ENCODE measurements at places on chromosomes 2 and 18.

- DNase-seq: no peak
Measured at GRCh38 chr2:179771791-179772190, 89.6 kb downstream of the ZNF385B start.

DNA sequence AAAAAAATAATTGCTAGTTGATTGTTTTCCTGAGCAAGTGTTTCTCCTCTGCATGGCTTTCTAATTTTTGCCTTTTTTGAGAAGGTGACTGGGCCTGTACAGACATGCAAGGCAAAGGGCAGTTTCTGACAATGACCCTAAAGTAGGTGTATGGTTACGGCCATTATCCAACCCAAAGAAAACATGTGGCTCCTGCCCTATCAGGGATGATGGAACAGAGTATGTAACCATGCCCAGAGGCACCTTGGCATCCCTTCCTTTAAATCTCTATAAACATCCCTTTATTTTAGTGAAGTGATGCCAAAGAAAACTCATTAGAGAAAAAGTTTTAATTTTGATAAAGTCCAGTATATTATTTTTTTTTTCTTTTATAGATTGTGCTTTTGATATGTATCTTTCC, 217.5 kb downstream of the LPIN1 start:
- no peak for DNase-seq

DNA sequence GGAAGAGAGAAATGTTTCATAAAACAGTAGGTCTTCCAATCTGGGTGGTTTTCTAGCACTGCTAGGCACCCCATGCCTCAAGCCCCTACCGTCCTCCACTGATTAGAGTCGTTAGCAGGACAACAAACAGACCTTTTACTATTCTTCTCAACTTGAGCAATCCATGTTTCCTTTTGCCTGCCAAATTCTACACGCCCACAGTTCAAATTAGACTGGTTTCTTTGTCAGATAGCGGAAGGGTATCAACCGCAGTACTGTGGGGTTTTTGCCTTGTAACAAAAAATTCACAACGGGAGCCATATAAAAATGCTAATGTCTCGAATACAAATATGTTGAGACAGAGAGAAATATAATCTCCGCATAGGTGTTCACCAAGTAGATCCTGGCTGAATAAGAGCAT, 59.9 kb downstream of the VIT start:
- no peak for DNase-seq

GRCh38 chr18:77248873-77249568, 627 bp upstream of the GALR1 start:
- no peak for DNase-seq

- DNase-seq: no peak
Measured at GRCh38 chr2:157672129-157672528, 43.5 kb upstream of the ACVR1C start.

GRCh38 chr2:133842446-133842845, 274.2 kb upstream of the NCKAP5 start:
- DNase-seq: no peak

DNA sequence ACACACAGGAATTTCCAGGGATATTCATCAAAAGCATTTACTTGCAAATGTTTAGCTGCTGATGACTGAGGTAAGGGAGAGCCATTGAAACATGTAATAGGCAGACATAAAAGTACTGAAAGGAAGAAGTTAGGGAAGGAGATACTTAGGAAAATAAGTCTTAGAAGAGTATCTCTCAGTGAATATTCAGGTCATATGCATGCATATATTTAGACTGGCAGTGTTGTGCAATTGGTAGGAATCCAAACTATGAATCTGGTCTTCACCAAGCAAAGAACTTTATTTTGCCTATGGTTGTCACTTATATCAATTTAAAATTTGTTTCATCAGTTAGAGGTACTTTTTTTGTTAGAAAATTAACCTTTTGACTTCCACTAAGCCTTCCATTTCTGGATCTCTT, 1490.7 kb downstream of the SUCLG1 start:
- no peak for DNase-seq

DNA sequence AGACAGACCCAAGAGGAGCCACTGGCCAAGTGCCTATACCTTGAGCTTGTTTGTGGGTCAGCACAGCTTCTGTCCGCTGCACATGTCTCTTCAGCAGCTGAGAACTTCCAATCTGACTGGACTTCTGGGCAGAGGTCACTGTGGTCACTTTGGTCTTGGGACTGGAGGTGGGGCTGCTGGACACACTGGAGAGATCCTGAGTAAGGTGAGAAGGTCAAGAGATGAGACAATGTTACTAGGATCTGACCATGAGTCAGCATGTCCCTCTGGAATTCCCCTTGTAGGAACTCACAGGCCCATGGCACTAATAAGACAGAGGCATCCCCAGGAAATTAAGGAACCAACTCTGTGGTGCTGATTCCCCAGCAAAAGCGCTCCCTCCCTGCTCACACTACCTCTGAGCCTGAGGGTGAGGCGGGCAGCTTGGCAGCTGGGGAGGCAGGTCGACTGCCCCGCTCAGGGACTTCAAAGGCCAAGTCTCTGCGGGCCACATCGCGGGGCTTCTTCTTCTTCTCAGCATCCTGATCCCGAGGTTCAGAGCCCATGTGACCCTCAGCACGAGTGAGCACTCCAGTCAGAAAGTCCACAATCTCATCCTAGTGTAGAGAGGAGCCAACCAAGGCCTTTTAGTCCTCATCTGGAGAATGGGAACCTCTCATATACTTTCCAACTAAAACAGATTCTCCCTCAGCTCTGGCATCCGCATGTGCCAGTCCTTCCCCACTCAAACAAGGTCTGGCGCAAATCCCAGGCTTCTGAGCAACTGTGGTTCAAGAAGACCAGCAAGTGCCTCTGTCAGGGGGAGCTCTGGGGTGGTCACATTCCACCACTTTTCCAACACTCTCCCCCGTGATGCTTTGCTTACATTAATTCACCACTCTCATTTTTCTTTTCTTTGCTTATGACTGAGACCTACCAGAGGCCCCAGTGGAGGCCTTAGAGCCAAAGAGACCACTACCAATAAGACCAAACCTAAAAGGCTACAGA, 29.4 kb downstream of the KANSL3 start:
- DNase-seq: no peak

DNA sequence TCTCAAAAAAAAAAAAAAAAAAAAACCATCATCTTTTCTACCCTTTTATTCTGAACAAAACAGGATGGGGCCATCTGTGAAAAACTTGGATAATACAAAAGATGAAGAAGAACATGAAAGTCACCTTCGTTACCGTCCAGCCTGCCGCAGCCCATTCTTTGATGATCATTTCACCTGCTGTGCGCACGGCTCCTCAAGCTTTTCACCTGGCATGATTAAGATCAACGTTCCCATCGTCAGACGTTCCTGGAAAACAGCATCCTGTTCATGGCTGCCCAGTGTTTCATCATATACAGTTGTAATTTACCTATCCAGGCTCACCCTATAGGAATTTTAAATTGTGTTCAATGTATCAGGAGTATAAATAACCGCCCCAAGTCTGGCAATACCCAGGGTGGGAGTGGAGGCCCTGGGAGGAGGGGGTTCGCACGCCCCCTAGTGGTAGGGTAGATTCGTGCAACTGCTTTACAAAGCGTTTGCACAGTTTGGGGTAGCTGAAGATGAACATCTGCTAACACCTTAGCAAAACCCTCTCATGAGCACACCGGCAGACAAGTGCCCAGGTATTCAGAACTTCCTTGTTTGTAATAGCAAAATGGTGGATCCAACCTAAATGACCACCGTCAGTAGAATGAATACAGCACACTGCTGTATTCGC, 49.0 kb upstream of the GLI2 start:
- DNase-seq: no peak

DNA sequence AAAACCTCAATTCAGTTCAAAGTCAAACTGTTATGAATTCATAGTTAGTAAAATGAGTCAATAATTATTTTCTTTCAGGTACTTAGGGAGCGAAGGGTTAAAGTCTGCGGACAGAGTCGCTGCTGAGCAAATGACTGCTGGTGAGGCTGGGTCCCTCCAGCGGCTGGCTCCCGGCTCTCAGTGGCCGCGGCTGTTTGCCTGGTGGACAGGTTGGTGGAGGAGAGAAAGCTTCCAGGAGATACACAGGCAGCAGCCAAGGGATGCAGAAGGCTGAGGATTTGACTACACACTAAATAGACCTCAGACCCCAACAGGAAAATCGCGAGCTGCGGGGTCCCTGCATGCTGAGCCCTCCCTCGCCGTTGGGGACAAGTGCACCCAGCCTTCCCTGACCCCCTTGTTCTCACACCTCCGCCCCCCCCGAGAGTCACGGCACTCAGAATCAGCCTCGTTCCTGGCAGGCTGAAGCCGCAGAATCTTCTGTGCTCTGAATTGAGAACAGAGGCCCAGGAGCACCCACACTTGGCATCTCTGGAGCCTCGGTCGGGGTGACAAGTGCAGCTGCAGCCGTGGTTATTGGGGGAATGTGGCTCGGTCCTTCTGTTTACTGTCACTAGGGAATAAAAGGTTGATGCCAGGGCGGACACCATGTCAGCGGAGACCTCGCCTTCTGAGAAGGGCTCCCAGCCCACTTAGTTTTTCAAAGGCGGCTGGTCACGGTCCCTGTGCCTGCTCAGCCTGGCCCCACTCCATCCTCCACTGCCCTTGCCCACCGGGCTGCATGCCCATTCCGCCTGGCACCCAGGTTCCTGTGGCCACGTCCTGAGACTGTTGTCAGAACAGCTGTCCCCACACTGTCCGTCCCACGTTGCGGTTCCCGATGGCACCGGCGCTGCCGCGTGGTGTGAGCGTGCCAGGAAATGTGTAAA, 74.0 kb downstream of the SLC66A2 start:
- no peak for DNase-seq

DNA sequence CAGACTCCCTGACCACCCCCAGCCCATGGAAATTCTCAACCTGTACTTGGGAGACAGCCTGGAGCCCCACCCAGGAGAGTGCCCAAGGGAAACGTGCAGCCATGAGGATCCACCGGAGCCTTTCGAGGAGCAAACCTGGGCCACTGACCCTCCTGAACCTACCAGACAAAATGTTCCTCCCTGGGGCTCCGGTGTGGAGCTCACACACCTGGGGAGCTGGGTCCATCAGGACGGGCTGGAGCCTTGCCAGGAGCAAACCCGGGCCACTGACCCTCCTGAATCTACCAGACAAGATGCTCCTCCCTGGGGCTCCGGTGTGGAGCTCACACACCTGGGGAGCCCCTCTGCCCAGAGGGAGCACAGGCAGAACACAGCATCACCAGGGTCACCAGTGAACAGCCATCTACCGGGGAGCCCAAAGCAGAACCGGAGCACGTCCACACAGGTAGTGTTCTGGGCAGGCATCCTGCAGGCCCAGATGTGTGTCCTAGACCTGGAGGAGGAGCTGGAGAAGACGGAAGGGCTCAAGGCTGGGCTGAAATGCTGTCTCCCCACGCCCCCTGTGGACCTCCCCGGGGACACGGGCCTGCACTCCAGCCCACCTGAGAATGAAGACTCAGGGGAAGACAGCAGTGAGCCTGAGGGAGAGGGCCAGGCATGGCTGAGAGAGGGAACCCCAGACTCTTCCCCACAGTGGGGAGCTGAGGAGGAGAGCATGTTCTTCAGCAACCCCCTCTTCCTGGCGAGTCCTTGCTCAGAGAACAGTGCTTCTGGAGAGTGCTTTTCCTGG, 8.9 kb downstream of the PSD4 start:
- no peak for DNase-seq

DNA sequence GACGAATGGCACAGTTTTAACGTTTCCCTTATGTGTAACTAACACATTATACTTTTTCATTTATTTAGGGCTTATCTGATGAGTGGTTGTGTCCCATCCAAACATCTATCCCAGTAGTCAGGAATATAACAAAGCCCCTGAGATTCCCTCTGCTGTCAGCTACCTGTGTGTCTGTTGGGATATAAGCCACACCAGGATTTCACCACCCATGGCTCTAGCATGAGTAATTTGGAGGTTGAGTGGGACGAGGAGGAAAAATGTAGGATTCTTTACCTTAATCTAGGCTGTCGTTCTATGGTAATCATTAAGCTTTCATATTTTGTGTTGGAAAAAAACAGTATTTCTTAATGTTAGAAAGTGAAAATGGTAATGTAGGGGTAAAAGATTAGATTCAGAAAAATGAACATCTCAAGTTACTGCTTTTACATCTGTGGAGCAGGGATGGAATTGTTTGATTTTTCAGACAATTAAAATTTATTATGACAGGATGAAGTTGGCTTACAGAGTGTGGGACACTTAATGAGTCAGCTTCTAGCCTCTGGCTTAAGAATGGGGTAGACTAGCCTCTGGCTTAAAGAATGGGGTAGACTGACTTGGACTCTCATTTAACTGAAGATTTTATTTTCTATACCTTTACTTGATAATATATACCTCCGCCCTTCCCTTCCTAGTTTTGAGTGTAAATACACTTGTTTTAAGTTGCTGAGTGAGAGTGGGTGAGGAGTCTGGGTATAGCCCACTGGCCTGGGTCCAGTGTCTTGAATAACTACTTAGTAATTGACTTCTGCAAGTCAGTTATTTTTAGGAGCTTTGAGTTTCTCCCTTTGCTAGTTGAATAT, 88.5 kb upstream of the RANBP2 start:
- no peak for DNase-seq

DNA sequence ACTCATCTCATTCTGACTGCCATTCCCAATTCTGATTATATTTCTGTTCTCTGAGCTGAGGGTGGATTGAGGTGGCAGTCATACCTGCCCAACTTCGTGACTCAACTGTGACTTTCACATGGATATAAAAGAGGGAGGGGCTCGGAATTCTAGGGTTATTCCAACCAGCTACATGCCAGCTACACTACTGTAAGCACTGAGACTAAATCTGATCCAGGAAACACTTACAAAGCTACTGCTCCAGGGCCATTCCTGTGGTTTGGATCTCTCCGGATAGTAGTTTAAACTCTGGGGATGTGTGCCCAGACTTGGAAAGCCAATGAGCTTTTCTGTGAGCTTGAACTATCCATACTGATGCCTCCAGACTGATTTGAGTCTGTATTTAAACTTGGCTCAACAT, 7.9 kb downstream of the MAP2 start:
- no peak for DNase-seq

- peak; percentile 68 for DNase-seq
Measured at GRCh38 chr2:135742325-135742757, 686 bp downstream of the UBXN4 start.

DNA sequence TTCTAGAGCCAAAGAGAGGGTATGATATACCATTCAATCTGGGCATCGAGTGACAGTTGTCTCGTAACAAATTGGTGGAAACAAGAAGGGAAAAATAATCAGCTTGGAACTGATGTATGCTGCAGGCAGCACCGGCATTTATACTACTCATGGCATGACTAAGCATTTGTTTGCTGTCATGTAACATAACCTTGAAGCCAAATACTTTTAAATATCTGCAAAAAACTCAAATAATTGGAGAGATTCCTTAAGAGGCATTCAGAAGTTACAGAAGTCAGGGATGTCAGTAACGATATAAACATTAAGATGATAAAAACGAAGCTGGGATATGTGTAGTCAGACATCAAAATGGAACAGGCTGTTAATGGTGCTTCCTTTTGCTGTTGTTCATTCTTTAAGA, 157.3 kb upstream of the MMADHC start:
- DNase-seq: peak; percentile 49

DNA sequence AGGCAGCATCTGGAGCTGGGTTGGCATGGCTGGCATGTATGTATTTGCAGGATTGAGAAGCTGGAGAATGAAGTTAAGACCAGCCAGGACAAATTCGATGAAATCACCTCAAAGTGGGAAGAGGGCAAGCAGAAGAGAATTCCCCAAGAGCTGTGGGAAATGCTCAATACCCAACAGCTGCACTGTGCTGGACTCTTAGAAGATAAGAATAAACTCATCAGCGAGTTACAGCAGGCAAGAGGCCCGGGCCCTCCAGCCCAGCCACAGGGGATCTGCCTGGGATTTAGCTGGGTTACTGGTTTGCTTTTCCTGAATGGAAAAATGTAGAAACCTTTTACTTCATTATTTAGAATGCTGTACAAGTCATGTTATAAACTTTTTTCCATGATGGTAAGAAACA, 22.5 kb downstream of the DRC1 start:
- DNase-seq: no peak
